NCI-H774 (cell line): ENCODE measurements at places on chromosomes 16 and 17.

DNA sequence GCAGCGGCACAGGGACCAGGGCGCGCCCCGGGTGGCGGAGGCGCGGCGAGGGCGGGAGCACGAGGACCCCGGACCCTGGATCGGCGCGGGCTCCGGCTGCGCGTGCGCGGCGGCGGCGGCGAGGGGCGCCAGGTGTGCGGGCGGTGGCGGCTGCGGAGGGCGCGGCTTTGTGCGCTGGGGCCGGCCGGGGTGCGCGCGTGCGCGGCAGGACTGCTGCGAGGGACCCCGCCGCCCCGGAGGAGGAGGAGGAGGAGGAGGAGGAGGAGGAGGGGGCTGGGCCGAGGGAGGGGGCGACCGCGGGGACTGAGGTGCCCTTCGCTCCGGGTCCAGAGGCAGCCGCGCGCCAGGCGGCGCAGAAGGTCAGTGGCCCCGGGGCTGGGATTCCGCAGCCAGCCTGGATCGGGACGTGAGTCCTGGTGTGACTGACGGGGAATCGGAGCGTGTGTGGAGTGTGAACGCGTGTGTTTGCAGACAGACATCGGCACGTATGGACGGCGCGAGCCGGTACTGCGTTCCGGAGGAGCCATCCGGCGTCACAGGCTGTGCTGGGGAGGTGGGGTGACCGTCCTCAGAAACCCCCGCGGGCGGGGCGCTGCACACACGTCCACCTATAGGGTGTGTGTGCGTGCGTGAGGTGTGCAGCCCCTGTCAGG lies 19.5 kb upstream of the RAP1GAP2 start:
- DNase-seq = peak; percentile 12

DNA sequence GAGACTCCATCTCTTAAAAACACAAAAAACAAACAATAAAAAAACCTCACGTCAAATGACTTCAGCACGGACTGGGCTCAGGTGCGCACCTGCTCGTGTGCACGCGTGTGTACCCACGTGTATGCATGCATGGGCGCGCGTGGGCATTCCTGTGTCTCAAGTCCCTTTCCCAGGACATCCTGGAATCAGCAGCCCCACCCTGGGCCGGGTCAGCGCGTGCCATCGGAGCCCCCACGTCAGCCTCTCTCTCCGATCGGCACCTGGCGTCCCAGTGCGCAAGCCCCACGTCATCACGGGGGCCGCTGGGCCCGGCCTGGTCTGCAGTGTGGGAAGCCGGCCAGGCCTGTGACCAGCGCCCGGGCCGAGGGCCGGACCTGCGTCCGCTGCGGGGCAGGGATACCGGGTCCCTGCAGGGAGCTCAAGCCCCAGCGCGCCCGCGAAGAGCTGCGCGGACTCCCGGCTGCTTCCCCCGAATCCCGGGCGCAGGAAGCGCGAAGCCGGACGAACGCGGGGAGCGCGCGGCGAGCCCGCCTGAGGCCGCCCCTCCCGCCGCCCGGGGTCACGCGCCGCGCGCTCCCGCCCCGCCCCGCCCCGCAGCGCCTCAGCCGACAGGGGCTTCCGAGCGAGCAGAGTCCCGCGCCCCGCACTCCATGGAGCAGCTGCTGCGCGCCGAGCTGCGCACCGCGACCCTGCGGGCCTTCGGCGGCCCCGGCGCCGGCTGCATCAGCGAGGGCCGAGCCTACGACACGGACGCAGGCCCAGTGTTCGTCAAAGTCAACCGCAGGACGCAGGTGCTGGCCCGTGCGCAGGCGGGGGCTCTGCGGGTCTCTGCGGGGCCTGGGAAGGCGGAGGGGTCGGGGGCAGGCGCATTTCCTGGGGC lies at the start of gene FN3K:
FN3K (plus strand) TSS at position 629 of the 880 bp plus-strand sequence; CDS start at position 651, 22 bp downstream.
- peak; percentile 86 for DNase-seq

- no peak for DNase-seq
Observed at GRCh38 chr16:56263711-56264608, 72.7 kb downstream of the GNAO1 start.

DNA sequence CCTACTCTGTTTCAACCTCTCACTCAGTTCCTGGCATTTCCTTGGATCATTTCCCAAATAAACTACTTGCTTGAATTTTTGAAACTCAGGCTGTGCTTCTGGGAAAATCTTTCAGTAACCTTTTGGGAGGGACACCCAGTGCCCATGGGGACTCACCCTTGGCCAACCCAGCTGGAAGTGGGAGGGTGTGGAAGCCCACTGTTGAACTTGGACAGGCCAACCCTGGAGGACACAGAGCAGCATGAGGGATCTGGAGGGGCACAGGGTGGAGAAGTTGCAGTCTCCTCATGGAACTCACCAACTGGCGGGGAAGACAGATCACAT lies 11.2 kb downstream of the RTN4RL1 start:
- no peak for DNase-seq

- no peak for DNase-seq
Observed at GRCh38 chr17:31060791-31061550, 33.8 kb upstream of the NF1 start.

DNA sequence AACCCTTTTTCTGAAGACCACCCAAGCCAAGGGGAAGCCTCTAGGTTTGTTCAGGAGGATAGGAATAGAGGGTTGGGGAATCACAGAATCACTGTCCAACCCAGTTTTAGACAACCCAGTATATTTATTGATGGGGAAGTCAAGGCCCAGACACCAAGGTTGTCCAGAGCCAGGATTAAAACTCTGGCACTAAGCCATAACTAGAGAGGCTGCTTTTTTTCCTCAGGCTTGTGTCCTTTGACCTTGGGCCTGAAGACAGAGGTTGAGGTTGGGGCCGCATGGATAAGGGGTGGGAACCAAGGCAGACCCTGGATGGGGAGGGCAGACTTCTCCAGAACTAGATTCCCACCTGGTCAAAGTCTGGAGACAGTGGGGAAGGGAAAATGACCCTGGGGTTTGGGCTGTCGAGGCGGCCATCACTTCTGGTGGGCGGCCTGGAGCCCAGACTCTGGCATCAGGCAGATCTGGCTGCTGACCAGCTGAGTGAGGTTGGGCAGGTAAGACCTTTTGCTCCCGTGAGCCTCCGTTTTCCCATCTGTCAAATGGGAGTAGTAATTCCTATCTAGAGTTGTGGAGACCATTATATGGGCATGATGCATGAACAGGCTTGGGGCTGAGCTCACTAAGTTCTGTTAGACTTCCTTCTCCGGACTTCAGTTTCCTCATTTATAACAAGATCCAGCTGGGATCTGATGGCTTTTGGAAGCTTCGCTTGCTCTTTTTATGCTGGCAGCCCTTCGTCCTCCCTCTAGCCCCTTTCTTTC lies 17.9 kb downstream of the IGFBP4 start:
- DNase-seq = no peak

GRCh38 chr17:30921544-30922196 lies at the start of gene ADAP2:
TSS of gene ADAP2 (plus strand) at chr17:30921945. CDS start at chr17:30922015, 70 bp downstream.
- peak; percentile 16 for DNase-seq

- DNase-seq = no peak
Observed at GRCh38 chr17:75406222-75406615, 741 bp upstream of the GRB2 start.

DNA sequence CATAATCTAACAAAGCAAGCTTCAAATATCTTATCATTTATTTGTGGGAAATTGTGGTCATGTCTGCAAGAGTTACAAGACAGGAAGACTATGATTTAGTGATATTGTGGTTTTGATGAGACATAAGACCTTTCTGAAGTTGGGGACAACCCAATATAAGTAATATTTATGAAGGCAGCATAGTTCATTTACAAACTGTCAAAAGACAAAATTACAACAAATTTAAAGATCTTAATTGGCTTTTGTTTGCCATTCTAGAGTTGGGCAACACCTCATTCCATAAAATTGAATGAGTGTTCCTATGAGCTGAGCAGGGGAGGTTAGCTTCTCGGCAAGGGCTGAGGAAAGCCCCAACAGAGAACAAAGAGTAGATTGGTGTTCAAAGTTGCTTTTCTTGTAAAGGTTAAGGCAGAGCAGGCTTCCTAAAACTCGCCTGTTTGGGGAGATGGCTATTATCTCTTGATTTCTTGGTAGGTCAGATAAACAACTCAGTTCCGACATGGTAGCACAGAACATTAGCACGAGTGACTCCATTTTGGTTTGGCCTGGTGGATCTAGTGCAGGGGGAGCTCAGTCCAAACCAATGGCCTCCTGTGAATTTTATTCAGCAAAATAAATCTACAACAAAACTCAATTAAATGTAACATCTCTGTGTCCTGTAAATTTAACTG lies 10.9 kb upstream of the MMD start:
- no peak for DNase-seq

DNA sequence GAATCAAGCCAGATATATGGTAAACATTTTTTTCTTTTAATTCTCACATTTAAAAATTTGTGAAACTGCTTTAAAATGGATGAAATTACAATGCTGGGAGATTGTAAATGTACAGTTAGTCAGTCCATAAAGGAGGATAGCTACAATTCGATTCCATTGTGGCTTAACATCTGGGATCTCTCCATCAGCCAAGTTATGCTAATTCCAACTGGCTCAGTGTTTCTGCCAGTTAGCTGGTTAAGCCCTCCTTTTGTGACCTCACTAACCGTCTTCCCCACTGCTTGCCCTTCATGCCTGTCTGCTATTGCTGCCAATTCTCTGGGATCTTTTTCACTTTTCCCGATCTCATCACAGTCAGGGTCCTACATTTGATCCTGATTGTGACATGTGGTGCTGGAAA lies 1347.6 kb downstream of the CDH11 start:
- no peak for DNase-seq

DNA sequence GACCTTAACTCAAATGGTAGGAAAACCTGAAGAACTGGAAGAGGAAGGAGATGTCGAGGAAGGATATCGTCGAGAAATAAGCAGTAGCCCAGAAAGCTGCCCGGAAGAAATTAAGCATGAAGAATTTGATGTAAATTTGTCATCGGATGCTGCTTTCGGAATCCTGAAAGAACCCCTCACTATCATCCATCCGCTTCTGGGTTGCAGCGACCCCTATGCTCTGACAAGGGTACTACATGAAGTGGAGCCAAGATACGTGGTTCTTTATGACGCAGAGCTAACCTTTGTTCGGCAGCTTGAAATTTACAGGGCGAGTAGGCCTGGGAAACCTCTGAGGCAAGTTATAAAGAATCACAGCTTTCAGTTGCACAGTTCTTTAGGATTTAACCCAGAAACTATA lies 15.5 kb downstream of the ERCC4 start:
- no peak for DNase-seq

- DNase-seq = no peak
Observed at GRCh38 chr16:57838161-57838560, 35.9 kb upstream of the KIFC3 start.

- no peak for DNase-seq
Observed at GRCh38 chr17:50721194-50722010, 2.0 kb downstream of the LUC7L3 start.

GRCh38 chr17:66347661-66348514 lies 45.5 kb downstream of the PRKCA start:
- no peak for DNase-seq

GRCh38 chr17:39225308-39225958 lies at the start of gene STAC2:
TSS of gene STAC2 (minus strand) at chr17:39225945. CDS start at chr17:39225502, 443 bp downstream.
- DNase-seq = no peak

DNA sequence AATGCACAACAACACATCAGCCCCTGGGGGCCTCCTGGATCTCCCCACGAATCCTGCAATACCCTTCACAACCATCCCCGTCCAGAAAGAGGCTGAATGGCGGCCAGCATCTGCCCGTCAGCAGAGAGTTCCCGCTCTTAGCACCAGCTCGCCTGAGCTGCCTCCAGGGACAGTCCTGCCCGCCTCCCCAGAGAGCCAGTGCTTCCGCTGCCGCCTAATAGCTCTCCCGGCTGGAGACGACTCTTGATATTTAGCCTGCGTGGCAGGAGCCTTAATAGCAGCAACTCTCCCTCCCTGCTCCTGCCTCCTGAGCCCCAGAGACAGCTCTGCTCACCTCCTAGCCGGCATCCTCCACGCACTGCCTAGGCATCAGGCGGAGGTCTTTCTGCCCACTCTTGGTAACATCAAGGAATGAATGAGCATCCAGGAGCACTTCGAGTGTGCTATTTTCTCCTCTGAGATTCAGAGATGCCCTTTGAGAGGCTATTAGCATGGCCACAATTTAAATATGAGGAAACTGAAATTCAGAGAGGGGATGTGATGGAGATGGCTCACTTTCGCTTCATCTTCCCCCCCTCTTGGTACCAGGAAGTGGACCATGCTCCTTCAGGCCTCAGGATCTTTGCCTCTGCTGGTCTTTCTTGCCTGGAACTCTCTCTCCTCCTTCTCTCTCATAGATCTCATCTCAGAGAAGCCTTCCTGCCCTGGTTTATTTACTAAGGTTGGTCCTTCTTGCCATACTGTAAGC lies 67.9 kb downstream of the RAI1 start:
- no peak for DNase-seq

GRCh38 chr16:58127033-58127556 lies 2.1 kb downstream of the CFAP20 start:
- peak; percentile 53 for DNase-seq

DNA sequence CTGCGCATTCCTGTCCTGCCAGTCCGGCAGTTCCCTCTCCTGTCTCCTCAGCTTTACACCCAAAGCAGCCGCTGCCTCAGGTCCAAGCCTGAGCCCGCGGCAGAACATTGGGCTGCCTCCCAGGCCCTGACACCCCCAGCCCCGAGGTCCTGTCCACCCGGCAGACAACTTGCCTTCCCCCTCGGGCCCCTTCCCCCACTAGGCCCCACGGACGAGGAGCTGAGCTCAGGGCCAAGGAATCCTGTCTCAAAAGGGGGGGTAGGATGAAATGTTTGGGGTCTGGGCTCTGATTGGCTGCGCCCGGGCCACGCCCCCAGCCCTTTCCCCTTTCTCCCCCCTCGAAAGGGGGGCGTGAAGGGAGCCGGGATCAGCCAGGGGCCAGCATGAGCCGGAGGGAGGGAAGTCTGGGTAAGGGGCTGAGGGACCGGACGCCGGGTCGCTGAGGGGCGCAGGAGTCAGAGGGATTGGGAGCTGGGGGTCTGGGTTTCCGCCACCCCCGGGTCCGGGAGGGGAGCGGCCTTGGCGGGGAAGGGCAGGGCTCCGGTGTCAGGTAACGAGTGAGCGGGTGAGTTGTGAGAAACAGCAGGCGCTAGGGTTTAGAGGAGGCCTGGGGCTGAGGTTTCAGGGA lies at the start of gene CTF1:
CTF1 (plus strand) TSS at position 354 of the 628 bp plus-strand sequence; CDS start at position 384, 30 bp downstream.
- DNase-seq = peak; percentile 50

- DNase-seq = no peak
Observed at GRCh38 chr16:4056161-4057105, 59.8 kb downstream of the ADCY9 start.

DNA sequence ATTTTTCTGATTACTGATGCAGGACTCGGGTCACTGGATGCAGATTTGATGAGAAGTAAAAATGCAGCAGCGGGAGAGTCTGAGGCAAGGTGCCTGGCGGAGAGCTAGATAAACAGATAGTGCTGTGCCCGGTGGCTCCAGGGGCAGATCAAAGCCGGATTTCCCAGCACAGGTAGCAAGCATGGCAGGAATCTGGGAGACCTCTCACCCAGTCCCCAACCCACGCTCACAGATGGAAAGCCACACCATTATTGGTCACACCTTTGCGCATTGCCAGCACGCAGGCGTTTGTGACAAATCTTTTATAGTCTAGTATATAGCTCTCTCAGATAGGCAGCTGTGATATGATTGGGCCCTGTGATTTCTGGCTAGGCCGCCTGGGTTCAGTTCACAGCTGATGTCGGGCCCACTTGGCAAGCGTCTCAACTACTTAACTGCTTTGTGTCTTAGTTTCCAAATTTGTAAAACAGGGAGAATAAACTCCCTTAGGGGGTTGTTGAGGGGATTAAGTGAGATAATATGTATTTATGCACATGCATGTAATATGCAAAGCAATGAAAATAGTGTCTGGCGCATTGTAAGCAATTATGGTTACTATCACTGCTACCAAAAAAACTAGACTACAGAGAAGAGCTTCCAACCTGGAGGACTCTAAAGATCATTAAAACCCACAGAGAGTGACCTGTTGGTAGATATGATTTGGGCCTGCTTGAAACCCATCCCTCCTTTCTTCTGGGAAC lies 42.0 kb upstream of the NFAT5 start:
- DNase-seq = no peak

GRCh38 chr16:89314357-89314756 lies 96.9 kb downstream of the ZNF778 start:
- DNase-seq = no peak
